Activated naive CD4-positive, alpha-beta T cell treated with anti-CD3 and anti-CD28 coated beads for 36 hours (primary cell): ENCODE measurements at places on chromosomes 1 and 21.

- DNase-seq, result no peak
Measured at GRCh38 chr1:65788762-65789161, 3.9 kb upstream of the PDE4B start.

DNA sequence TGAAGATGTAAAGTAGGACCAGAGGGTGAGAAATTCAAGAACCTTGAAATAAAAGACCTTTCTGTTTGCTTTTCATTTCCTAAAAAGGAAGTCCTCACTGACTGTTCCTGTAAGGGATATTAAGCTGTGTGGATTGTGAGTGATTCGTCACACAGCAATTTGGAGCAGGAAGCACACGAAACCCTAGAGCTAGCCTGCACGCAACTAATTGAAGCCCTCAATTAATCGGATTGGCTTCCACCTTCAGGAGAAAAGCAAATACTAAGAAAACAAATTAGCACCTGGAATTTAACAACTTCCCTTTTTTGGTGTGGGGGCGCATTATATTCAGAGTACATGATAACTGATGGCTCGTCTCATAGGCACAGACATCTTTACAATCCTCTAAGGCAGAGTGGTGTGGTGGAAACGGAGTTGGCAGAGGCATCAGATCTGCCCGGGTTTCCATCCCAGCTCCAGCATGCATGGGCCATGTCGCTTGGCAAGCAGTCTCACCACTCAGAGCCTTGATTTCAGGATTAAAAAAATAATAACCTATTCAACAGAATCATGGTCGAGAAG, 95.2 kb downstream of the KCNJ15 start:
- peak; percentile 23 for DNase-seq

DNA sequence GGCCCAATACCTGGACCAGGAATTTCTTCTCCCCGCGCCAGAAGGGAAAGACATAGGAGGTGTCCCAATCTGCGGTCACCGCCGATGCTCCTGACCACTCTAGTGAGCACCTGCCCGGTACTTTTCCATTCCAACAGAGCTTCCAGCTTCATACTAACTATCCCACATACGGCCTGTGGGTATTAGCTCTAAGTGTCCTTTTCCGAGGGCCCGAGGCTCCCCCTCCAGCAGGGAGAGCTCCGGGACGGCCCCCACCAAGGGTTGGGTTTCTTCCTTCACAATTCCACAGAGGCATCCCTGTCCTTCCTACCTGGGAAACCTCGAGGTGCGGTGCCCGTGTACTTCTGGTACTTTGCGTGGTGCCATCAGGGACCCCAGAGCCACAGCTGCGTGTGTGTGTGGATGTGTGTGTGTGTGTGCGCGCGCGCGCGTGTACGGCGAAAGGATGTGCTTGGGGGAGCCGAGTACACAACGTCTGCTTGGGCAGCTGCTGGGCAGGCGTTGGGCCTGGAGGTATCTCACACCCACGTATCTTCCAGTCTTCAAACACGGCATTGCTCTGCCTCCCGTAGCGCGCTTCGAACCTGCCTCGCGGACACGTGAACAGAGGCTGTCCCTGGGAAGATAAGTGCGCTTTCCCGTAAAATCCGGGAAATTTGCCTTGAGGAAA, 2.4 kb upstream of the SIM2 start:
- no peak for DNase-seq

DNA sequence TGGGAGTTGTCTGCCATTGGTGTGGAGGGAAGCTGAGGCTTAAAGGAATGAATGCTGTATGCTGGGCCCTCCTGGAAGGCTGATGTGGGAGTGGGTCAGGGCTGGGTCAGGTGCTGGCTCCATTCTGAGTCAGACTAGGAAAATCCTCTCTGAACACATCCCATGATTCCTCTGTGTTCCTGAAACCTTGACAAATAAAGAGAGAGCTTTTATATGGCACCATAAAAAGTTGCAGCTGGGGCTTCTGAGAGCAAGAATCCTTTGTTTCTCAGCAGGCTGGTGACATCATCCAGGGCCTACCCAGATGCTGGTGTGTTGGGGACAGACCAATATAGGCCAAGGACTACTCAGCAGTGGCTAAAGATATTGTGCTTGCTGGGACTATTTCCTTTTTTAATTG, 27.8 kb upstream of the NFASC start:
- DNase-seq, result no peak

DNA sequence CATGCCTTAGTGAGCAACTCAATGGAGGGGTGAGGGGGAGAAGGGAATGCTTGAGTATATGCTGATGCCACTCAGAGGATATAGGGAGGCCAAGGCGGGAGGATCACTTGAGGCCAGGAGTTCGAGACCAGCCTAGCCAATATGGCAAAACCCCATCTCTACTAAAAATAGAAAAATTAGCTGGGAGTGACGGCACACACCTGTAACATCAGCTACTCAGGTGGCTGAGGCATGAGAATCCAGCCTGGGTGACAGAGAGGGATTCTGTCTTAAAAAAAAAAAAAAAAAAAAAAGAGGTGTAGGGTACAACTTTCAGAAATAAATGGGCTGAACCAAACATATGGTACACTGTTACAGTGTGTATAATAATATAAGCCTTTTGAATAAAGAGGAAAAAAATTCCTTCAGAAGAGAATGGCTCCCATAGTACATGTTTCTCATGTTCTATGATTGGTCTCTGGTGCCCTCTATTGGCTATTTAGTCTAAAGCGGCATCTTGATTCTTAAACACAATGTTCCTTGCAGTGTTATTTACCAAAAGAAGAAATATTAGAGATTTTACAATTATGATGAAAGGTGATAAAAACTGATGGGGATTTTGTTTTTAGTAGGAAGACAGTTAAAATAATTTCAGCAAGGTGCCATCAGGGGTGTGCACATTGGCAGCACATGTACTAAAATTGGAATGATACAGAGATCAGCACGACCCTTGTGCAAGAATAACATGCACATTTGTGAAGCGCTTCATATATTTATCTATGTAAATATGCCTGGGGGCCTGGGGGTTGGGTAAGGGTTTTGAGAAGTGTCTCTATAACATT, 109.8 kb downstream of the PATJ start:
- DNase-seq, result peak; percentile 11

- DNase-seq, result no peak
Measured at GRCh38 chr21:38325731-38326420, 69.1 kb downstream of the KCNJ15 start.

DNA sequence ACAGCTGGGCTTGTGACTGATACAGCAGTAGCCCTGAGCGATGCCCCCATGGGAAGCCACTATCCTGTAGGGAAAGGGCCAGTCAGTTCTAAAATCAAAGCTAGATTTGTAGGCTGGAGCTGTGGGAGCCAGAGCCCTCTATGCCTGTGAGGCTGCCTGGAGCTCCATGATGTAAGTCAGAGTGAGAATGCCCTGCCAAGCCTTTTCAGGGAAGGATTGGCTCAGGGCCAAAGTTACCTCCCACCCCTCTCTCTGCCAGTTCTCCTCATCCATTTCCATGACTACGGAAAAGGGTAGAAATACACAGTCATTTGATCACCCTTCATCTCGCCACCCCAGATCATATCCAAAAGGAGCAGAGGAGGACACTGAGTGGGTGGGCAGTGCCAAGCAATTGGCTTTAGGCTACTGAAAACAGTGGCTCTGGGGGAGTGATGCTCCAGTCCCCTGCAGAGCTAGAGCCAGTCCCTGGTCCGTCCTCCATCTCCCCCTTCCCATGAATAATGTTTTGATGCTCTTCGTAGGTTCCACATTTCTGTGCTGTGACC, 59.5 kb upstream of the KCNA3 start:
- no peak for DNase-seq

DNA sequence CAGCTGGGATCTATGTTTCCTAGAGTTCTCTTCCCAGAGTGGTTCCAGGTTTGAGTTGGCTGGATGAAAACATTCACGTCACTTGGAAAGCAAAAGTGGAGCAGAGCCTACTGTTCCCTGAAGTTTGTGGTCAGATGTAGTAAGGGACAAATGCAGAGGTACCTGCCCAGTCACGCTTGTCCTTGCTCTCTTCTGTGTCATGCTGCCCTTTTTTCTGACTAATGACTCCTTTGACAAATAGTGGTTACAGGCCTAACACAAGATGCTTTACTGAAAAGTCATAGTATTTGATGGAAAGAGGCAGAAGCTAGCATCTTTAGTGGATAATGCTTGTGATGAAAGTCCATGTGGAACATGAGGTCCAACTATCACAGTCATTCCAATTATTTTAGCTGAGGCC, 881.4 kb upstream of the B3GALT2 start:
- no peak for DNase-seq

DNA sequence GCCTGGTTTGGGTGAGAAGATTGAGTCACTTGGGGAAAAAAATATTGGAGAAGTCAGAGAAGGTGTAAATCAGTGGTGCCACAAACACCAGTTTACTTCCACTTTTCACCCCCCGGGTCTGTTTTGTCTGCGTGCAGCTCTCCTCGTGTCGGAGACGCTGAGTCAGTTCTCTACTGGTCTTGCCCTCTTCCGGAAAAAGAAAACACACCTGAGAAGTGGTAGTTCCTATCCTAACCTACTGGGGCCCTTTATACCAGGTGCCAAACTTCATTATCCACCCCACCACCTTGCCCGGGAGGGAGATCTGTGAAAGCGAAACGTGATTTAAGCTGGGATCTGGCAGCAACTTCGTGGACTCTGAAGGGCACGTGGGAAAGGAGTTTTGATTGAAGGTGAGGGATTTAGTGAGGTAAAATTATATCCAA, 855 bp upstream of the IVNS1ABP start:
- peak; percentile 81 for DNase-seq

GRCh38 chr1:78277253-78277652, 213.5 kb upstream of the PTGFR start:
- DNase-seq, result no peak

DNA sequence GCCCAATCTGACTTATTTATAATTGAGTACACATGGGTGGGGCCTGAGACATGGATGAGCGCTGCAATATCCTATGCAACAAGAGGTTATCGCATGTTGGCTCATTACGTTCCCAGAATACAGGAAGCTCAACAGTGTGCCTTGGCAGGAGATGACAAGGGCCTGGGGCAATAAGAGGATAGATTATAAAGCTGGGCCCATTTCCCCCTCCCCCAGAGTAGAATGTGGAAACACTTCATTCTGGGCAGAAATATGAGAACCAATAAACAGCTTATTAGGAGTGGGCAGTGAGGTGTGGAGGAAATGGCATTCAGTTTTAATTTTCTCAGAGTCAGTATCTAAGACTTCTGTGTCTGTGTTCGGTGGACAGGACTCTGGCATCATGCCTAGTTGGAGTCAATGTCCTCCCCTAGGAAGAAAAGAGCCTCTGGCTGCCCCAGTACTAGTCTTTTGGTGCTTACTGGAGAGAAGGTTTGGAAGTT, 92.8 kb downstream of the PIK3R3 start:
- no peak for DNase-seq

- no peak for DNase-seq
Measured at GRCh38 chr1:201883786-201884185, 4.9 kb upstream of the SHISA4 start.

DNA sequence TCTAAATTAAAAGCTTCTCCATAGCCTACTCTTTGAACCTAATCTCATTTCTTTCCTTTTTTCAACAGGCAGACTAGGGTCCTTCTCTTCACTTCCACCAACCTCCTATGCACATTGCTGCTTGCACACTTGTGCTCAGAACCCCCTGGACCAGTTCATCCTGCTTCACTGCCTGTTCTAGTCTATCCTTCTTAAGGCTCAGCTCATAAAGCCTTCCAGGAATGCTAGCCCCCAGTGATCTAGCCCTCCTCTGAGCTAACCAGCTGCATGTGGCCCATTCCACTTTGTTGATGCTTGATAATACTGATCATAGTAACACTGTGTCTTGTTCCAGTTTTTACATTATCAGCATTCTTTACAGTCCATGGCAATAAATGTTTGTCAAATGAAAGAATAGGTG, 22.9 kb upstream of the PHGDH start:
- no peak for DNase-seq

DNA sequence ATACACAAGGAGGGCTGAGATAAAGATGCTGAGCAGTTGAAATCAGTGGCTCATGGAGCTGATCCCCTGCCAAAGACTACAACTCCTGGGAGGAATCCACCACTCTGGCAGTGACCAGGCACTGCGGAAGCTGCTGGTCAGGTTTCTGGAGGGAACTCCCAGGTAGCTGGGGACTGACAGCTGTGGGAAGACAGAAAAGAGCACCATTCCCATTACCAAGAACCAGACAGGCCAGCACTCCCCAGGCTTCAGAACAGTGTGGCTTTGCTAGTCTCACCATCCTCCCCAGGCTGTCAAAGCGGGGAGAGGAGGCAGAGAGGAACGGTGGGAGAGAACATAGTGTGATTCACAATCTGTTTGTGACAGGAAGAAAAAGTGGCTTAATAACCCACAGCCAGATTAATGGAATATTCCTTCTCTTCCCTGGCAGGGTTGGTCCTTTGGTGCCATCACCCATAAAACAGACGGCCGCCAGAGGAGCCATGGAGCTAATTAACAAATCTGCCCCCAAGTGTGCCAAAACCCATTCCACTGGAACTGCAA, 92.1 kb downstream of the MAB21L3 start:
- no peak for DNase-seq

GRCh38 chr1:192973988-192974387, 85.2 kb downstream of the UCHL5 start:
- DNase-seq, result no peak

DNA sequence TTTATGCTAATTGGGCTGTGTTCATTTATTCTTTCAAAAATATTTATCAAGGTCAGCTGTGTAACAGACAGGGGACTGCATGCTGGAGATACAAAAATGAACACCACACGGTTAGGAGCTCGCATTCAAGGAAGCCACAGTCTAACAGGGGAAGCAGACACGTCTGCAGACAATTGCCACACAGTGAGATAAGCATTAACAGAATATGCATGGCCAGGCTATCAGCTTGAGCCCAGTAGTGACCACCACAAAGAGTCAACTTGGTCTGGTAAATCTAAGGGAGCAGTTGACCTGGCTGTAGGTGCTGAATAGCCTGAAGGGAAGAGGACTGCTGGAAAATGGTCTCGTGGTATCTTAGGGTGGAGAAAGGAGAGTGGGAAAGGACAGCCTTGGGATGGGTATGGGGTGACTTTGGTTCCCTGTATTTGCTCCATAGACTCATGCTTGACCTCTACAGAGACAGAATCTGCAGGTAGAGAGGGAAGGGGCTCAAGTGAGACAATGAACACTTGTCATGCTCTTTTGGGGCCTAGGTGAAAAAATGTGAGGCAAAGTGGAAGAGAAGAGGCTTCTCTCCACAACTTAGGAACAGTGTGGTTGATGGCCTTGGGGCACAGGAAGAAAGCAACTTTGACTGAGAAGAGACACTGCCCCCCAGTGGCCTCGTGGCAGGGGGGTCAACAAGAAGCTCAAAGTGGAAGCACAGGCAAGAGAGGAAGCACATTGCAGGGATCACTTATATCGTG, 7.6 kb upstream of the NPL start:
- DNase-seq, result peak; percentile 89

- no peak for DNase-seq
Measured at GRCh38 chr1:8020032-8020431, 6.1 kb downstream of the ERRFI1 start.

DNA sequence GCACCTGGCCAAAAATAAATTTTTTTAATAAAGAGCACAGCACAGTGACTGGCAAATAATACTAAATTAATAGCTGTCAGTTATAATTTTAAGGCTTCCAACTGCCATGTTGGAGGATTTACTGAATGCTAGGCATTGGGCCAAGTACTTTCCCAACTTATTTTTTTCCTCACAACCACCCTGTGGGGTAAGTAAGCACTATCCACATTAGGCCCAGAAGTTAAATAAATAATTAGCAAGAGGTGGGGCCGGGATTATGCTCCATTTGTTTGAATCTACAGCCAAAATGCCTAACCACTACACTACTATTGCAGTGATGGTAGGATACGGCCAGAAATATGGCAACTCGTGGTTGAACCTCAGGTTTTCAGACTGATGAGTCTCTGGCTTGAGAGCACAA, 4.6 kb upstream of the TRNAU1AP start:
- DNase-seq, result no peak
